COR-L47 (cell line): ENCODE measurements at places on chromosomes 3 and 15.

- no peak for DNase-seq
Observed at GRCh38 chr15:67979281-67979680, 74.8 kb upstream of the PIAS1 start.

GRCh38 chr3:45443459-45443858 lies 55.1 kb downstream of the LARS2 start:
- DNase-seq = no peak

DNA sequence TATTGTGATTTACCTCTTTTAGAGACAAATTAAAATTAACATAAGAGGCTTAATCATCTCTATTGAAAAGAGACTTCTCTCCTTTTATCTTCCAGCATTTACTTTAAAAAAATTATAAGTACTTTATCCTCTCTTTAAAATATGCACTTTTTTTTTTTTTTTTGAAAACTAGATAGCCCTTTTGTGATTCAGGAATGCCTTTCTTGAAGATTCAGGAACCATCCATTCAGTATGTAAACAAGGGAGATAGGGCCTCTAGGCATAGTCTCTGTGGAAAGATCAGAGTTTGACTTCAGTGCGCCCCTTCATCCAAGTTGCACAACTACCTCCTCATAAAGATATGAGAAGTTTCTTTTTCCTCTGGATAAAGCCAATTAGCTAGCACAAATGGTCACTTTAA lies 1163.7 kb downstream of the SI start:
- no peak for DNase-seq

- no peak for DNase-seq
Observed at GRCh38 chr3:47601281-47601680, 22.6 kb upstream of the CSPG5 start.

DNA sequence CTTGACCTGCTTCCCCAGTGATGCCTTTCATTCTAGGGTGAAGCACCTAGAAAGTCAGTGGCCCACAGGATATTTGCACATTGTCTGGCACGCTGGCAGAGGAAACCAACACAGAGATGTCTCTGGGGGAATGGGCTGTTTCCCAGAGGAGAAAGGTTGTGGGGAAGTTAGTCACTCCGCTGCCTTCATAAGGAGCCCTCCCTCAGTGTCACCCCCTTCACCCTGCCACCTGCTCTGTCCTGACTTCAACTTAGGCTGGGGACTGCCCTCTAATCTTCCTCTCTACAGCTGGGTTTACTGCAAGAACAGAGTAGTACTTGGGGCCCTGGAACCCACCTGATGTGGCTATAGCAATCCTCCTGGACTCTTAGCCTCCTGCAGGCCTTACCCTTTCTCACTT lies 5.7 kb downstream of the KLHDC8B start:
- no peak for DNase-seq

- no peak for DNase-seq
Observed at GRCh38 chr3:99716463-99716995, 78.1 kb downstream of the COL8A1 start.

DNA sequence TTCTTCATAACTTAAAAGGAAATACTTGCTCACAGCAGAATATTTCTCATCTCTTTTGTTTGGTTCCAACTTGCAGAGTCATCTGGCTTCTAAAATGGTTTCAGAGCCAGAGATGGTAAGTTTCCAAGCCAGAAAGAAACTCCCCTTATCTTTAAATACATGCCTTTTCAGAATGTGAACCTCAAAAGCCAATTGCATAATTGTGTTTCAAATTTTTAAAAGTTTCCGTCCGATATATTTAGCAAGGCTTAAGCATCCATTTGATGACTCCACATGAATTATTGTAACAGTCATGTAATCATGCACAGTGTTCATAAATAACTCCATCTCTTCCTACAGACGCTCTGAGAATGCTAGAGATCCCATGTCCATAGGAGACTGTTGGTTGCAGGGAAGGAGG lies 40.6 kb upstream of the C3orf80 start:
- DNase-seq = no peak

DNA sequence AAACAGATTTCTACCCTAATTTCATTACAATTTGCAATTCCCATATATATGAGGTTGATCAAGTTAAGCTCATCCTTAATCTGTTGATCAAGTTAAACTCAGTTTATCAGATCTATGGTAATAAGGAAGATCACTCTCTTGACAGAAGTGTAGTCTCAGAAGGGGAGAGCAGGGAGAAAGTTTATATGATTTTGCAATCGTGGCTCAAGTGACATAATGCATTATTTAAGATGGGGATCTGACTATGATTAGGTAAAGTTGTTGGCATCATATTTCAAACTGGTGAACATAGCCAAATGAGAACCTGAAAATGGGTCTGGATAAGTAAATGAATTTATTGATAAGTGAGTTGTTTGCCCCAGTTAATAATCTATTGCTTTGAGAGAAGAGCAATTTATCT lies 995.3 kb downstream of the OTOL1 start:
- DNase-seq = no peak

DNA sequence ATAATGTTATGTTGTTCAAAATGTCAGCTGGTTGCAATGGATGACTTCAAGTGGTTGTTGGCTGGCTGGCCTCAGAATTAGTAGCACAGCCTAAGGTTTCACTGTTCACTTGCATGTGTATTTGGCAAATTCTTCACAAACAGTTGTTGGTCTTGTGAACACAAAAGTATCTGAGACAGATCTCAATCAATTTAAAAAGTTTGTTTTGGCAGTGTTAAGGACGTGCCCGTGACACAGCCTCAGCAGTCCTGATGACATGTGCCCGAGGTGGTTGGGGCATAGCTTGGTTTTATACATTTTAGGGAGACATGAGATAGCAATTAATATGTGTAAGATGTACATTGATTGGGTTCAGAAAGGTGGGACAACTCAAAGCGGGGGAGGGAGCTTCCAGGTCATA lies 436.0 kb downstream of the AGBL1 start:
- DNase-seq = no peak

GRCh38 chr3:142947352-142947751 lies 16.1 kb downstream of the PAQR9 start:
- no peak for DNase-seq

DNA sequence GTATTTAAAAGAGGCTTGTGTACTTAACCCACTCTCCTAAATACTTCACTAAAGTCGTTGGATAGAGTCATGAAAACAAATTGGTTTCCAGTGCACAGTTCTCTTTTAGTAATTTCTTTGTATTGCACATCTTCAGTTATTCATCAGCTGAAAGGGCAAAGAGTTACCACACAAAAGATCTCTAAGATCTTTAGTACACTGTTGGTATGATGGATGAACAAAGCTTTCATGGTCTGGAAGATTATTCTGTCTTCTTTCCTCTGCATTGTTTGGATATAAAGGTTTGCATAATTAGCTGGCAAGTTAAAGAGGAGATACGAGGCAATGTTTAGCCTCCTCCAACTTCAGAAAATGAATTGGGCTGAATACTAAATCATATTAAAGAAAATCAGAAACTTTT lies 40.5 kb downstream of the BCHE start:
- DNase-seq = no peak

GRCh38 chr15:55237219-55238130 lies 40.7 kb upstream of the RSL24D1 start:
- no peak for DNase-seq

- no peak for DNase-seq
Observed at GRCh38 chr3:186442162-186442561, 80.1 kb upstream of the DGKG start.
